ENCODE measurements at places on chromosomes 12 and 14. TPM values are rescaled to one million over a fixed set of nuclear protein-coding genes. Genes with fewer than 3 reads are reported as not detected.

GRCh38 chr14:104942586-104942985, 17.9 kb downstream of the PLD4 start:
- peak; percentile 81 for DNase-seq

GRCh38 chr12:121724925-121725324, 12.4 kb downstream of the TMEM120B start:
- no peak for DNase-seq

DNA sequence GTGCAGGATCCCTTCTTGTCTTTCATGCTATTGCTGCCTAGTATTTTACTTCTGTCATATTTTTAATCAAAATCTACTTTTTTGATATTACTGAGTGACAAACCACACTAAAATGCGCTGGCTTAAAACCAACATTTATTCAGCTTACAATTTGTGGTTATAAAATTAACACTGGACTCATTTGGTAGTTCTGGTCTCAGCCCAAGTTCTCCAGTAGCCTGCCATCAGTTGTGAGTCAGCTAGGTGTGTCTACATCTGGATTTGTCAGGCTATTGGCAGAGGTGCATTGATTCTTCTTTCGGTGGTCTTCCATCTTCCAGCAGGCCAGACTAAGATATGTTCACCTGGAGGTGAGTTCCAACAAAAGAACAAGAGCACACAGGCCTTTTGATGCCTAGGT, 765.1 kb upstream of the FBXO33 start:
- no peak for DNase-seq

DNA sequence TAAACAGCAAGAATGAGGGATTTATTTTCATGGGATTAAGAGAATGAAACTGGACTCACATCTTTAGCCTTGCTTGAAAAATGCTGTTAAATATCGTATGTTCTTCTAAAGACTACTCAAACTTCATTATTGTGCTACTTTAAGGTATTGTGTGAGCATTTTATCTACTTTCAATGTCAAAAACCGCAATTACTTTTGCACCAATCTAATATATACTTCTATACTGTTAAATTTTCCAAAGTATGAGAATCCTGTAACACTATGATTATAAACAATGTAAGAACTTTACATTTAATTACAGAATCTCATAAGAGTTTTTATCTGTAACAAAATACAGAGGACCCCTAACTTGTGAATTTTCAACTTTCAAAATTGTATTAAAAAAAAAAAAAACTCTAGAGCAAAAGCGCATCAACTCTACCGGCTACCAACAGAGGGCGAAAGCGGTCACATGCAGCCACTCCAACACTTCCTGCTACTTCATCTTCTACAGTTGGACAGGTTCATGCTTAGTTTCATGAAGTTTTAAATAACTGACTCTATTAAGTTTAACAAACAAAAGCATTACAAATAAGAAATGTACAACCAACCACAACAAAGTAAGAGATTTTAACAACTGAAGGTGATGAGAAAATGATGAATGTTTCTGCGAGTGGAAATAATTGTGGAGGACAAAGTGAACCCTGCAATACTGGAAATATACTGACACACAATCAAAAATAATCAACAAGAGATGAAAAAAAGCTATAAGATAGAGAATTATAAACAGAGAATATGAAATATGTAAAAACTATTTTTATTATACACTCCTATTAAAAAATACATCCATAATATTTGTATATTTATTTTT, 210.9 kb downstream of the MED13L start:
- DNase-seq = no peak

Gene IAPP
- total RNA-seq = not detected

DNA sequence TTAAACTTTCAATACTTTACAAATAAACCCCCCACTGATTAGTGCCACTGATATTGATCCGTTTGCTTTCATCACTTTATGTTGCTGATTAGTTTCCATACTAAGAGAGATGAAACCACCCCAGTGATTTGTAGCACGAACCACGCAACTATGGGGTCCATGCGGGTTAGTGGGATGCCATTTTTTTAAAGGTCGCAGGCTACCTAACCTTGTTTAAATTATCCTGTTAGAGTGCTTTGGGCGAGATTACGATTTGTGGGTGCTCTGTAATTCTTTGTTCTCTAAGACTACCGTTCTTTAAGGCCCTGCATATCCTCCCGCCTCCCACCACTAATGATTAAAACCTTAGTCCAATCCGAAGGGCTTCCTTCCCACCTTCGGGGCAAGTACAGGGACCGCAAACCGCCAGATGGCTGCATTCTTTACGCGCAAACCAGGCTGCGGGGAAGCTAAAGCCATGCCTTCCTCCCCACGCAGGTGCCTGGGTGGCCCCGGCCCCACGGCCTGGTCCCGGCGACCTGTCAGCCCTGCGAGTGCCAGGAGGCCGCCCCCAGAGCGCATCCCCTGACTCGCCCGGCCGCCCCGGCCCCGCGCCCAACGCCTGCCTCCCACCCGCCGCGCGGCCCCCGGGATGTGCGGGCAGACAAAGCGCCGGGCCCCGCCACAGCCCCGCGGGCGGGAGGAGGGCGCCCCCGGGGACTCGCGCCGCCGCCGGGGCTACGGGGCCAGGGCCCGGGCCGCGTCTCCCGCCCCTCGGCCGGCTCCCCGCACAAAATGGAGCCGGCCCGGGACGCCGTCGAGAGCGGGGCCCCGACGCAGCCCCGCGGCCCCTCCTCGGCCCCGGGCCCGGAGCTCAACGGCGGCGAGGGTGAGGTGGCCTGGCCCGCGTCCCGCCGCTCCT, 759 bp downstream of the NFYB start:
- DNase-seq = no peak

Data from chondrocyte (in vitro differentiated cells).